Dermis microvascular lymphatic vessel endothelial cell (primary cell): ENCODE measurements at places on chromosomes 6 and 20. TPM values are rescaled to one million over a fixed set of nuclear protein-coding genes. Genes with fewer than 3 reads are reported as not detected.

DNA sequence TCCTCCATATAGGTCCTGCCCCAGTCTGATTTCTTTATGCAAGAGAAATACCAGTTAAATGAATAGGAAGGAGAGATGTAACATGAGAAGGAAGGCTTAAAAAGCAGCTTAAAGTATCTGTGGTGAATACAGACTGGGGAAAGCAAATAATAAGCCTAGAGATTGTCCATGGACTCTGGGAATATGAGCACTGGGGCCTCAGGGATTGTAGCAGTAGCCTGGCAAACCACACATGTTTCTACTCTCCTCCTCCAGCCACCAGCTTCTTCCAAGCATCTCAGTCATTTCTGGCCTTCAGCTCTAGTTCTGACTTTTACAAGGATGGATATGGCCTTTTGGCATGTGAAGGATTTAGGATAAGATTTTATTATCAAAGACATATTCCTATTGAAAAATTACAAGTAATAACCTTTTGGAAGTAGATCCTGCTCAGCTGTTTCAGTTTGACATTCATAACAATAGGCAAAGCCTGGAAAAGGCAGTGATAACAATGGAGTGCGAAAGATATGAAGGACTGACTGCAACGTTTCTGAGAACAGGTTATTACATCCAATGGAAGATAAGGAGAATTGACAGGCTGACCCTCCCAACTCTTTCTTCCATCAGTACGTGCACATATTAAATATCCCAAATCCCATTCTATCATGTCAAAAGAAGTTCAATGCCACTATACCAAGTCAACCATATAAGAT is 41.6 kb downstream of the CYP39A1 start:
- no peak for DNase-seq

DNA sequence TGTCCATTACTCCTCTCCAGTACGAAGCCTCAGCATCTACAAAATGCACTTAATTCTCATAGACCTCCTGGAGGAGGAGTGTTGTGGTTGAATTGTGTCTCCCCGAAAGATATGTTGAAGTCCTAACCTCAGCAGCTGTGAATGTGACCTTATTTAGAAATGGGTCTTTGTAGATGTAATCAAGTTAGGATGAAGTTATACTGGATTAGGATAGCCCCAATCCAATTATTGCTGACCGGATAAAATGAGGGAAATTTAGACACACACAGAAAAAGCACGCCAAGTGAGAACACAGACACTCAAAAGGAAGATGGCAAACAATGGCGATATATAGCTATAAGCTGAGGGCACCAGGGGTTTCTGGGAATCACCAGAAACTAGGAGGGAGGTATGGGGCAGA is 64.2 kb upstream of the FAM184A start:
- DNase-seq: no peak

GRCh38 chr6:42978487-42978838 is 518 bp downstream of the PEX6 start:
- DNase-seq: no peak

GRCh38 chr6:93105017-93105416 is 314.3 kb downstream of the EPHA7 start:
- DNase-seq: no peak

DNA sequence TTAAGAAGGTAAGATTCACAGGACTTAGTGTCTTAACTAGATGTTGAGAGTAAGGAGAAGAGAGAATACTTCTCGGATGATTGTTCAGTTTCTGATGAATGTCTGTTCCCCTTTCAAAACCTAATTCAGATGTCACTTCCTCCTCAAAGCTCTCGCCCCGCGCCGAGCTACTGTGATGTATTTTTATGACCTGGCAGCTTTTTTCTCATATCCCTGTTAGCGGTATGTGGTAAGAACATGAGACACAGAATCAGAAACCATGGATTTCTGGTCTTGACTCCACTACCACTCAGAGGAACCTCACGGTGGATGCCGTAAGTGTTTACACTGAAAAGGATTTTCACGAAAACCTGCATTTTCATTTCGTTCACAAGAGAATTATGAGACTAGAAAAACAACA is 48.4 kb downstream of the CEP43 start:
- no peak for DNase-seq

DNA sequence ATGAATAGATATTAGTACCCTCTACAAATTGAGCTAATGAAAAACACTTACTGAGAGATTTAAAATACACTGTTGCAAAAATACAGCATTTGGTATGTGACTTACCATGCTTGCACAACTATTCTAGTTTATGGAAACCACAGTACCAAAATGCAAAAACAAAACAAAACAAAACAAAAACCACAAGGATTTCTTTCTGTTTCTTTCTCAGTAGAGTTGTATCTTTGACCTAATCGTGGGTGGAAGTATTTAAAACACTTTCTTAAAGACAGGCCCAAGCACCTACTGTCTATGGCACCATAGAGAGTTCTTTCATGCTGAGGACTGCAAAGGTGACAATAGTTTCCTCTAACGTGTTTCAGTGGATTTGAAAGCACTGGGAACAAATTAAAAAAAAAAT is 95.3 kb upstream of the C6orf118 start:
- DNase-seq: no peak

CST4 gene
- not detected in 2 replicates for total RNA-seq

GRCh38 chr6:96787846-96788580 is 49.3 kb downstream of the GPR63 start:
- no peak for DNase-seq

GRCh38 chr6:91653895-91654294 is 1067.0 kb upstream of the MAP3K7 start:
- DNase-seq: no peak

GRCh38 chr6:53830366-53830765 is 35.6 kb downstream of the LRRC1 start:
- DNase-seq: no peak

GRCh38 chr6:112338166-112338709 is 8.9 kb upstream of the RFPL4B start:
- DNase-seq: peak; percentile 13

DNA sequence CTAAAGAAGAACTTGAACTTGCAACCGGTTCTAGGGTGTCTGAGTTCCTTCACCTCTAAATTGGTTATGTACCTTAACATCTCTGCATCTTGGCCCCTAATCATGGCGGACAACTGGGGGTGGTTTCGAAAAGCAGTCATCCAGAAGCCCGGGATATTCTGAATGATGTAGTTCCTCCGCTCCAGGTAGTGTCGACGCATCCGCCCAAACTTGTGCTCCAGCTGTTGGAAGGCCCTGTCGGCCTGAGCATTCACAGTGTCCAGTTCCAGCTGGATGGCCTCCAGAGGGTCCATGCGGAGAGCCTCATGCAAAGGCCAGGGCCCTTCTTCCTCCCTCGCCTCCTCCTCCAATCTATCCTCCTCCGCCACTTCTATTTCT is 887 bp downstream of the TSPYL1 start:
- no peak for DNase-seq

DNA sequence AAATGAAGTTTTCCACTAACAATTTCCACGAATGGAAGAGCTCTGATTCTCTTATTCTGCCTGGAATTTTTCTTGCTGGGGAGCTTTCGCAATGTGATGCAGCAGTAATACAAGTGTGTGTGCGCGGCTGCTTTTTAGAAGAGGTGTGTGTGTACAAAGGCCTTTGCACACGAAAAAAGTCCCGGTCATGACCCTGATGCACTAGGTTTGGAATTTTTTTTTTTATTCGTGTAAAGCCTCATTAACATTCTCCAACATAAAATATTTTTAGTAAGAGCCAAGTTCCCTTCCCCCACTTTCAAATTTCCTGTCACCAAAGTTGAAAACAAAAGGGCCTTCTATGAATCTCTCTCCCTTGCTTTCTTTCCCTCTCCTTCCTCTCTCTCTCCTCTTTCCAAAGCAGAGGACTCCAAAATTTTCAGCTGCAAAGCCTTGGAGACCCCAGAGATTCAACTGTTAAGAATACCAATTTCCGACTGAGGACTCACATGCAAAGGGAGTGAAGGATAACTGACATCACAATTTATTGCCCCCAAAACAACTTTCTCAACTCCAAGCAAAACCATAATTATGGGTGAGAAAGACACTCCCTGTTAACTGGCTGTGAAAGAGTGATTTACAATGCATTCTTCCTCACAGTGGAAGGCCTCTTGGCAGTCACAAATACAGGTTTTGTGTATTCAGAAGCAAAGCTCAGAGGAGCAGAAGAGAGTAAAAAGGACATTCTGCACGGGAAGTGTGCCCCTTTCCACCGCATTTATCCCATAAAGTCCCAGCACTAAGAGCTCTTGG is 421.2 kb upstream of the JARID2 start:
- no peak for DNase-seq

DNA sequence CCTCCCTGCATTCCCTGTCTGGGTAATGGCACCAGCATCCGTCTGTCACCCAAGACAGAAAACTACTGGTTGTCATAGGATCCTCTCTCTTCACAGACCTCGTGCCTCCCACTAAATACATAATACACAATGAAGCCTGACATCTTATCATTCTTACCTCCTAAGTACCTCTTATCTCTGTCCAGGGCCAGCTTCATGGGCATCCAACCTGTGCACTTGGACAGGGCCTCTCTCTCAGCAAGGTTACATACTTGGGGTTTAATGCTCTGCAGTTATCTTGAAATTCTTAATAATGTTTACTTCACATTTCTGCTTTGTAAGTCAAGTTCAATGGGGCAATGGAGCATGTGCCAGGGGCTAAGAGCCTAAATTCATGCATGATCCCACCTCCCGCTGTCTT is 30.8 kb upstream of the KLHL31 start:
- DNase-seq: no peak

GRCh38 chr6:22737331-22737730 is 168.0 kb downstream of the HDGFL1 start:
- no peak for DNase-seq

DNA sequence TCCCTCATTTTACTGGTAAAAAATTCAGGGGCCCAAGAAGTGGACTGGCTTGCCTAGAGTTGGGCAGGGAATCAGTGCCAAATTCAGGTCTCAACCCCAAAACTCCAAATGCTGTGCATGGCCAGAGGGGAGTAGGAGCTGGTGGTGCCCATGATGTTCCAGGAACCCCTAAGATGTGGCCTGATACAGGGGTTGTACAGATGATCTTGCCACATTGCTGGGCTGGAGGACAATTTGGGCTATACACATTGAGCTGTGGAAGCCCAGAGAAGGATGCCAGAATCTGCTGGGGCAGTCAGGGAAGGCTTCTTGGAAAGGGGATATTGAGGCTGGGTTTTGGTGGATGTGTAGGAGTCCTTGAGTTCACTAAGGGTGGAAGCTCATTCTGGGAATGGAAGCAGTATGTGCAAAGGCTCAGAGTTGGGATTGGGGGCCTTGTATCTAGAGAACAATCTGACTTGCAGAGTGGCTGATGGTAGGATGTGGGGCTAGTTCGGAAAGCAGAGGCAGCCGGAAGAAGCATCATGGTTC is 38.0 kb upstream of the APCDD1L start:
- DNase-seq: no peak

DNA sequence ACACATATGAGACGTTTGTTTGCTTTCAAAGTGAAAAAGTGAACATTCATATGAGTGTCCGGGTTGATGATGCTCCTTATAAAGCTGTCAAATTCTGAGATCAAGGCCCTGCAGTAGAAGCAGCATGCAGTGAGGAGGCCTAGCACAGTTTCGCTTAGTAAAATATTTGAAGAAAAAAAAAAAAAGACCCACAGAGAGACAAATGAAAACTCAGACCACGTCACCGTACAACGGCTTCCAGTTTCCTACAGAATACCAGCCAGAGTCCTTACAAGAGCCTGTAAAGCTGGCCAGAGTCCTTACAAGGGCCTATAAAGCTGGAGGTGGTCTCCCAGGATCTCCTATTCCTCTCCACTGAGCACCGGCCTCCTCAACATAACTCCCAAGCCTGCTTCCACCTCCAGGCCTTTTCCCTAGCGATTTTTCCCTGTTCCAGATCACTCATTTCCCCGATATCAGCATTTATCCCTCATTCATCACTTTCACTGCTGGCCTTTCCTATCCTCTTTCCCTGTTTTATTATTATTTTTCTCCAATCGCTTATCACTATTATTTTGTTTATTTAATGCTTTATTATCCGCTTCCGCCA is 1.5 kb upstream of the HMGN4 start:
- DNase-seq: no peak

AIF1 gene
- total RNA-seq: 0.13 TPM in 2 replicates

DNA sequence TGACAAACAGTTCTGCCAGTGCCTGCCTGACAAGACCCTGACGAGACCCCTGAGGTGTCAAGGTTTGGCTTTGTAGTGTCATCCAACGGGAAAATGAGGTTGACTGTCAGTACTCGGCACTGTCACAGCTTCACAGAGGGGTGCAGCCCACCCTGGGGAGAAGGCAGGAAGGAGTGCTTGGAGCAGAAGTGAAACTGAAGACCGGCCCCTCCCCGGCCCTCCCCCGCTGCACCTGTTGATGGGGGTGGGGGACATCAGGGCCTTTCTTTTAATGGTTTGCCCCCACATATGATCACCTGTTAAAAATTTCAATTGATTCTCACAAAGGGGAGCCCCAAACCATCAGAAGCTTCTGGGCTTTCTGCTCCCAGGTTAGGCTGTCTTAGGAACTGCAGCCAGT is 6.8 kb downstream of the PMEPA1 start:
- no peak for DNase-seq

BMP7 gene
- total RNA-seq: not detected in 2 replicates

DNA sequence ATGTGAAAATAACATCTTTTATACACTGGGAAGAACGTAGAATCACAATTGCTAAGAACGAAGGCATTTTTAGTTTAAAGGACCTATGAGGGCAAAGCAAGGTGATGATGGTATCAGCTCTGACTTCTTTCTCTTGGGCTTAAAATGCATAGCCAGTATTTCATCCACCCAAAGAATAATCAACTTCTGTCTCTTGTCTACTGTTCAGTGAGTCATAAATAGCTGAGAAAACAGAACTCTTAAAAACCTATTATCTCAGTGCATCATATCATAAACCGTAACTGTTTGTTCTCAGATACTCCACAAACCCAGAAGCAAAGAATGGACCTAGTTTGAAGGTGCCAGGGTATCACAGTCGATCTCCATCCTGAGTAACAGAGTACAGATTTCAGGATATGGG is 5.2 kb downstream of the PHF10 start:
- DNase-seq: no peak

SRMS gene
- not detected in 2 replicates for total RNA-seq

TNXB gene
- 0.90 and 1.8 TPM in 2 replicates for total RNA-seq

WFDC5 gene
- not detected in 2 replicates for total RNA-seq
